ENCODE measurements at places on chromosomes 3 and 15. TPM values are rescaled to one million over a fixed set of nuclear protein-coding genes. Genes with fewer than 3 reads are reported as not detected.

The ACKR4 gene
- polyA plus RNA-seq, result 4.4 TPM

The TEX55 gene
- not detected for polyA plus RNA-seq

The SEMA6D gene
- polyA plus RNA-seq, result 63.7 TPM

The ABHD17C gene
- 50.7 TPM for polyA plus RNA-seq

The C3orf70 gene
- polyA plus RNA-seq, result 10.2 TPM

The MST1 gene
- 464 TPM for polyA plus RNA-seq

The CEMIP gene
- 2.5 TPM for polyA plus RNA-seq

The ANKUB1 gene
- polyA plus RNA-seq, result 0.12 TPM

The LACTB gene
- polyA plus RNA-seq, result 18.4 TPM

The TMEM41A gene
- polyA plus RNA-seq, result 74.2 TPM

The CFAP20DC gene
- polyA plus RNA-seq, result 0.82 TPM

The PEX5L gene
- polyA plus RNA-seq, result 0.61 TPM

GRCh38 chr3:27729325-27729724 lies 7.2 kb upstream of the EOMES start:
- peaks cover 90% of the 10 kb centered on the region for H3K27me3 ChIP-seq
- DNase-seq, result no peak
- no peaks in the 10 kb centered on the region for H3K4me1 ChIP-seq
- no peak overlapping the region for H3K4me3 ChIP-seq
- H3K27ac ChIP-seq, result no peak overlapping the region
- no peaks in the 10 kb centered on the region for H3K36me3 ChIP-seq

- DNase-seq, result peak; percentile 24
- H3K27me3 ChIP-seq, result peaks cover 55% of the 10 kb centered on the region
- H3K27ac ChIP-seq, result no peak overlapping the region
- H3K4me3 ChIP-seq, result no peak overlapping the region
- no peaks in the 10 kb centered on the region for H3K36me3 ChIP-seq
Measured at GRCh38 chr15:69665641-69666111, 213.1 kb downstream of the RPLP1 start.

- H3K36me3 ChIP-seq, result no peaks in the 10 kb centered on the region
- H3K4me1 ChIP-seq, result peaks cover 21% of the 10 kb centered on the region
- H3K27me3 ChIP-seq, result no peaks in the 10 kb centered on the region
- H3K4me3 ChIP-seq, result peak overlapping the region; percentile 23
- peak overlapping the region; percentile 87 for H3K27ac ChIP-seq
Measured at GRCh38 chr3:4079339-4080195, 223.6 kb upstream of the SETMAR start.

DNA sequence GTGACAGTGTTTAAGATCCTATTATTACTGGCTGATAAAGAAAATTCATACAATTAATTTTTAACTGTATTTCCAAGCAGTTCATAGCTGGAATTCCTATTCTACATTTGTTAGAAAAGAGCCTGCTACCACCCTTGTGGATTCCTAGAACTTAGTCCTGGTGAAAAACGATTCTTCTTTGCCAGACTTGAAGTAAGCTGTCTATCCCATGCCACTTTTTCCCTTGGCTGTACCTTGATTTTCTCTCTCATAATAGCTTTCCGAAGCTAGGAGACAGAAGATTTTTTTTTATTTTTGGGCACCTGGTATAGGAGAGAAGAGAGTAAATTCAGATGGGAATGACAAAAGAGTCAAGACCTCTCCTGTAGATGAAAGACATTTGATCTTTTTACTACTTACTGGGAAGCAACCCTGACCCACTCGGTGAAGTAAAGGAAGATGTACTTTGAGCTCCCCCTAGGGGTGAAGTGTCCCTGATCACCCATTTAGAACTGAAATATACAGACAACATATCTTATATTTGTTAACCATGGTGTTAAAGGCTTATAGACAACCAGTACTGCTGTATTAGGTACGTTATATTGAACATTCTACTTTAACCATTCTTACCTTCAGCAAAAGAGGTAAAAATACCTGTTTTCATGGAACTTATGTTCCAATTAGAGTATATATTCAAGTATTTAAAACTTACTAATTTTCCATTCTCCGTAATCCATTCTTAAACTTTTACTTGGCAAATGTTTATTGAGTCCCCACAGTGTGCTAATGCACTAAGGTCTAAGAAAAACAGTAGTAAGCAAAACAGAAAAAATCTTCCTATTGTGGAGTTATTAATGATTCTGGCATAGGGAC lies 36.2 kb upstream of the C3orf38 start:
- no peak overlapping the region for H3K4me3 ChIP-seq
- H3K27me3 ChIP-seq, result no peaks in the 10 kb centered on the region
- no peaks in the 10 kb centered on the region for H3K4me1 ChIP-seq
- H3K27ac ChIP-seq, result no peak overlapping the region

DNA sequence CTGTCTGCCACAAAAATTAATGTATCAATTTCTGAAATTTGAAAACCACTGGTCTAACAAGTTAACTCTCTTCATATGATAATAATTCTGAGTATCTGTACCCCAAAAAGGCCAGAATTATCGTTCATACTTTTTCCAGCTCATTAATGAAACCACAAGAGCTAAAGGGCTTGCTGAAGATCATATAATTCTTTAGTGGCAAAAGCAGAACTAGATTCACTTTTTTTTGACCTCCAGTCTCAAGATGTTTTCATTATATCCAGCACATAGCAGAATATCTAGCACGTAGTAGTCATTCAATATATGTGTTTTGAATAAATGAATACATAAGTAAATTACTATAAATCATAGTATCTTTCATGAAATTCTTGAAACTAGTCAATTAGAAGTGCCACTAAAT lies 246.7 kb upstream of the KCNH8 start:
- H3K4me3 ChIP-seq, result no peak overlapping the region
- no peaks in the 10 kb centered on the region for H3K27me3 ChIP-seq
- DNase-seq, result no peak
- no peaks in the 10 kb centered on the region for H3K4me1 ChIP-seq

- H3K4me3 ChIP-seq, result no peak overlapping the region
- no peaks in the 10 kb centered on the region for H3K36me3 ChIP-seq
- peaks cover 5% of the 10 kb centered on the region for H3K27me3 ChIP-seq
- DNase-seq, result peak; percentile 62
- H3K4me1 ChIP-seq, result peaks cover 5% of the 10 kb centered on the region
Measured at GRCh38 chr3:3191675-3192285, 12.3 kb upstream of the CRBN start.

- H3K27me3 ChIP-seq, result no peaks in the 10 kb centered on the region
- H3K4me1 ChIP-seq, result no peaks in the 10 kb centered on the region
- H3K36me3 ChIP-seq, result no peaks in the 10 kb centered on the region
- no peak overlapping the region for H3K4me3 ChIP-seq
- no peak overlapping the region for H3K27ac ChIP-seq
Measured at GRCh38 chr3:144073698-144074097, 102.1 kb downstream of the DIPK2A start.

DNA sequence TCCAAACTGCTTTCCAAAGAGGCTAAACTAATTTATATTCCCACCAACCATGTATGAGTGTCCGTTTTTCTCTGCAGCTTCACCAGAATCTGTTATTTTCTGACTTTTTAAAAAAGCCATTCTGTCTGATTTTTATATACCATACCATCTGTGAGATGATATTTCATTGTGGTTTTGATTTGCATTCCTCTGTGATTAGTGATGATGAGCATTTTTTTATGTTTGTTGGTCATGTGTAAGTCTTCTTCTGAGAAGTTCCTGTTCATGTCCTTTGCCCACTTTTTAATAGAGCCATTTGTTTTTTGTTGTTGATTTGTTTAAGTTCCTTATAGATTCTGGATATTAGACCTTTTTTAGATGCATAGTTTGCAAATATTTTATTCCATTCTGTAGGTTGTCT lies 179.4 kb upstream of the ALCAM start:
- no peak overlapping the region for H3K27ac ChIP-seq
- no peaks in the 10 kb centered on the region for H3K27me3 ChIP-seq
- H3K4me3 ChIP-seq, result no peak overlapping the region
- no peaks in the 10 kb centered on the region for H3K36me3 ChIP-seq
- H3K4me1 ChIP-seq, result no peaks in the 10 kb centered on the region

GRCh38 chr3:169478566-169479313 lies 184.8 kb downstream of the MECOM start:
- H3K4me1 ChIP-seq, result no peaks in the 10 kb centered on the region
- no peaks in the 10 kb centered on the region for H3K36me3 ChIP-seq
- DNase-seq, result no peak
- H3K4me3 ChIP-seq, result no peak overlapping the region
- H3K27ac ChIP-seq, result no peak overlapping the region

- DNase-seq, result no peak
- no peaks in the 10 kb centered on the region for H3K36me3 ChIP-seq
- no peak overlapping the region for H3K27ac ChIP-seq
- no peaks in the 10 kb centered on the region for H3K27me3 ChIP-seq
Measured at GRCh38 chr3:5002871-5003247, 23.6 kb downstream of the BHLHE40 start.

GRCh38 chr3:151265866-151266265 lies 12.5 kb downstream of the P2RY14 start:
- H3K27ac ChIP-seq, result no peak overlapping the region
- H3K27me3 ChIP-seq, result no peaks in the 10 kb centered on the region
- no peak overlapping the region for H3K4me3 ChIP-seq
- no peaks in the 10 kb centered on the region for H3K4me1 ChIP-seq
- no peak for DNase-seq

- DNase-seq, result no peak
- H3K4me3 ChIP-seq, result no peak overlapping the region
- no peak overlapping the region for H3K27ac ChIP-seq
- no peaks in the 10 kb centered on the region for H3K4me1 ChIP-seq
- no peaks in the 10 kb centered on the region for H3K36me3 ChIP-seq
- no peaks in the 10 kb centered on the region for H3K27me3 ChIP-seq
Measured at GRCh38 chr3:78900880-78901279, 866.9 kb downstream of the ROBO1 start.

DNA sequence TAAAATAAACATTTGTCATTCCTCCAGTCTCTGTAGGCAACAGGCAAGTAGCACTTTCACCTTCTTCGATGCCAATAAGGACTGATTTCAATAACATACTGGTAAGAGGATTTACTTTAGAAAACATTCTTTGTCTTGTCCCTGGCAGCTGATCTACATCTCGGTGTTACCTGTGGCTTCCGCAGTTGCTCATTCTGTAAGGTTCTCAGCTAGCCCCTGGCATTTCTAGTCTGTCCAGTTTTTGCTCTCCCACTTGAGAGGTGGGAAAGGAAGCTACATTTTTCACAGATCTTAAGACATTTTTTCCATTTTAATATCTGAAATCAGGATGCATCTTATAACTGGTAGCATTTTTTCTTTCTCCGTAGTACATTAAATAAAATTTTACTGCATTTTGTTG lies 19.7 kb upstream of the MAP6D1 start:
- H3K4me3 ChIP-seq, result no peak overlapping the region
- no peaks in the 10 kb centered on the region for H3K27me3 ChIP-seq
- DNase-seq, result no peak
- H3K27ac ChIP-seq, result no peak overlapping the region

DNA sequence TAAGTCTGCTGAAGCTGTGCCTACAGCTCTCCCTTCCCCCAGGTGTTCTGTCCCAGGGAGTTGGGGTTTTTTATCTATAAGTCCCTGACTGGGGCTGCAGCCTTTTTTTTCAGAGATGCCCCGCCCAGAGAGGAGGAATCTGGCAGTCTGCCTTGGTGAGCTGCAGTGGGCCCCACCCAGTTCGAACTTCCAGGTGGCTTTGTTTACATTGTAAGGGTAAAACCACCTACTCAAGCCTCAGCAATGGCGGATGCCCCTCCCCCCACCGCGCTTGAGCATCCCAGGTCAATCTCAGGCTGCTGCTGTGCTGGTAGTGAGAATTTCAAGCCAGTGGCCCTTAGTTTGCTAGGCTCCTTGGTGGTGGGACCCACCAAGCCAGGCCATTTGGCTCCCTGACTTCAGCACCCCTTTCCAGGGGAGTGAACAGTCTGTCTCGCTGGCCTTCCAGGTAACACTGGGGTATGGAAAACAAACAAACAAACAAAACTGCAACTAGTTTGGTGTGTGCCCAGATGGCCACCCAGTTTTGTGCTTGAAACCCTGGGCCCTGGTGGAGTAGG lies 189.4 kb downstream of the MFSD1 start:
- H3K27ac ChIP-seq, result no peak overlapping the region
- no peak overlapping the region for H3K4me3 ChIP-seq
- H3K27me3 ChIP-seq, result no peaks in the 10 kb centered on the region
- no peaks in the 10 kb centered on the region for H3K4me1 ChIP-seq
- DNase-seq, result no peak

DNA sequence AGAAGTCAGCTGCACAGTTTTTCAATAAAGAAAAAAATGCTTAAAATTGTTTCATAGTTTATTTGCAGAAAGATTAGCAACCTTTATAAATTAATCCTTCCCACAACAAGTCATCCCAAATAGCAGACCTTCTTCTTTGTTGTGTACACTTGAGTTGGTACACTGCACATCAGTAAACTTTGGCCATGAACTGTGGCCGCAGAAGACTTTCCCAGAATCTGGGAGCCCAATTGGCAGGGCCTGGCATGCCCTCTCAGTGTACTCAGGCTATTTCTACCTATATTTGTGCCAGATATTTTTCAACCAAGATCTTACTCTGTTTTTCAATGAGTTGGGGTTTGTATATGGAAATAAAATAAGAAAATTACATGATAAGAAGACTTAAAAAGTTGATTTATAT lies 133.1 kb downstream of the DIPK2A start:
- DNase-seq, result no peak
- no peak overlapping the region for H3K27ac ChIP-seq
- no peaks in the 10 kb centered on the region for H3K36me3 ChIP-seq
- H3K27me3 ChIP-seq, result no peaks in the 10 kb centered on the region
- no peaks in the 10 kb centered on the region for H3K4me1 ChIP-seq

DNA sequence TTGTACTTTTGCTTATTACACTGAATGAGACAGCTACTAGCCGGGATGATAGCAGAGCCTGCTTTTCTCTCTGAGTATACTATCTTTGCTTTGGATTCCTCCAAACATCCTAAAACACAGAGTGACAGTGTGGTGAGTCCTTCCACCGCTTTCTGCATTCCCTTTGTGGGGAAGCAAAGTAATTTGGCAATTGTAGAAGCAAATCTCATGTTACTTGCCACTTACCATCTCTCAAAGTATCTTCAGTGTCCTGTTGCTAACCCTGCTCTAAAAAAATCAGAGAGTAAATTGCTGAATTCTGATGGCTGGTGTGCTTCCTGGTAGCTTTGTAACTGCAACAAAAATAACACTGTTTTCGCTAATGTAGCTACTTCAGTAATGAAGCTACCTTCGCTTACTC lies 92.4 kb upstream of the LRRFIP2 start:
- peaks cover 42% of the 10 kb centered on the region for H3K36me3 ChIP-seq
- no peak overlapping the region for H3K27ac ChIP-seq
- H3K4me1 ChIP-seq, result no peaks in the 10 kb centered on the region

DNA sequence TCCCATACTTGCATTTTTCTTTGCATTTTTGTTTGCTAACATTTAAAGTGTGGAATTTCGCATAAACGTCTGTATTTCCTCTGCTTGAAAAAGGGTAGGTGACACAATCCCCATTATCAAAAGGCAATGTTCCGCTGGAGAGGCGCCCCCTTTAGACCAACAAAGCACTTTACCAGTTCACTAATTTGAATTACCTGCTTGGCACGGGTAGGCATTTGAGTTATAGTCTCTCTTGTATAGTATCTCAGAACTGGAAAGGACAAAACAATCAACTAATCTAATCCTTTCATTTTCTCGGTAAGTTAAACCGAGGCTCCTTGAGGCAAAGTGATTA lies 775 bp upstream of the CCDC39 start:
- H3K27me3 ChIP-seq, result peaks cover 15% of the 10 kb centered on the region
- H3K27ac ChIP-seq, result peak overlapping the region; percentile 43
- H3K4me3 ChIP-seq, result peak overlapping the region; percentile 71
- no peaks in the 10 kb centered on the region for H3K4me1 ChIP-seq

- no peaks in the 10 kb centered on the region for H3K36me3 ChIP-seq
- DNase-seq, result peak; percentile 13
- no peaks in the 10 kb centered on the region for H3K4me1 ChIP-seq
- H3K27me3 ChIP-seq, result no peaks in the 10 kb centered on the region
- H3K4me3 ChIP-seq, result no peak overlapping the region
Measured at GRCh38 chr3:69558912-69559311, 173.0 kb upstream of the FRMD4B start.

- no peaks in the 10 kb centered on the region for H3K27me3 ChIP-seq
- H3K4me1 ChIP-seq, result no peaks in the 10 kb centered on the region
- H3K27ac ChIP-seq, result no peak overlapping the region
- no peaks in the 10 kb centered on the region for H3K36me3 ChIP-seq
Measured at GRCh38 chr3:121542924-121543323, 2.9 kb downstream of the POLQ start.
